ENCODE measurements at places on chromosomes 7 and 10.

- no peak for DNase-seq
Measured at GRCh38 chr7:15784694-15785030, 98.2 kb upstream of the MEOX2 start.

DNA sequence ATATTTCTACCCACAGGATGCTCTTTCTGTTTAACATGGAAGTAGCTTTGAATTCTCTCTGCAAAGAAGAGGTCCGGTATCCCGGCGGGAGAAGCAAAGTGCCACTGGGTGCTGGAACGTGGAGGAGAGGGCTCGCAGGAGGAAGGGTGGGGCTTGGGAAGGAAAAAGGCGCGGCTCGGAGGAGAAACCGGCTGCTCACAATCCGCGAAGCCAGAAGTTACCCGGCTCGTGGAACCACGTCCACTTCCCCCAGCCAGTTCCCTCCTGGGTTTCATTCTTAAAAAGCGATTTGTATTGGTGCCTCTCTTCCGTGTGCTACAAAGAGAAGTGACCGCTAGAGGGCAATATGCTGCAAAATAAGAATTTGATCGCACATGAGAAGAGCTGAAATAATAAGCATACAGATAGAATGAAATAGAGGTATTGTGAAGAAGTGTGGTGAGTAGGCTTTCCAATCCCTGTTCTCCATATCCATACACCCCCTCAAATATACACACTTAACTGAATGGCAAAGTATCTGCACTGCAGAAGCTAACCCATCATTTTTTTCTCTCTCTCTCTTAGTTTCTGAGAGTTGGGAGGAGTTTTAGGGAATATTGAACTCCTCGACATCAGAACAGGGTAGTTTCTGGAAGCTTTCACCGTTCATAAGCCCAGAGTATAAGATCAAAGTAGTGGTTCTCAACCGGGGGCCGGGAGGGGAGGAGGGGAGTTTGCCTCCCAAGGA, 31.1 kb downstream of the TRIL start:
- peak; percentile 11 for DNase-seq

DNA sequence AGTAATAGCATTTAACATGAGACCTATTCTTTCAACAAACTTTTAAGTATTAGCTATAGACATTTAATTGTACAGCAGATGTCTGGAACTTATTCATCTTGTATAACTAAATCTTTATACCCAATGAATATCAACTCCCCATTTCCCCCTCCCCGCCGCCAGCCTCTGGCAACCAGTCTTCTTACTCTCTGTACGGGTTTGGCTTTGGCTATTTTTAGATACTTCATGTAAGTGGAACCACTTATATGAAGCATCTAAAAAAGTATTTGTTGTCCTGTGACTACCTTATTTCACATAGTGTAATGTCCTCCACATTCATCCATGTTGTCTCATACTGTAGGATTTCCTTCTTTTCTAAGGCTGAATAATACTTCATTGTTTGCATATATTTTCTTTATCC, 60.8 kb downstream of the RAB18 start:
- no peak for DNase-seq

GRCh38 chr10:108615576-108616320, 1307.6 kb downstream of the XPNPEP1 start:
- no peak for DNase-seq

GRCh38 chr10:1575481-1576244, 161.7 kb downstream of the ADARB2 start:
- no peak for DNase-seq

GRCh38 chr10:95249467-95249866, 41.3 kb downstream of the PDLIM1 start:
- DNase-seq = no peak

DNA sequence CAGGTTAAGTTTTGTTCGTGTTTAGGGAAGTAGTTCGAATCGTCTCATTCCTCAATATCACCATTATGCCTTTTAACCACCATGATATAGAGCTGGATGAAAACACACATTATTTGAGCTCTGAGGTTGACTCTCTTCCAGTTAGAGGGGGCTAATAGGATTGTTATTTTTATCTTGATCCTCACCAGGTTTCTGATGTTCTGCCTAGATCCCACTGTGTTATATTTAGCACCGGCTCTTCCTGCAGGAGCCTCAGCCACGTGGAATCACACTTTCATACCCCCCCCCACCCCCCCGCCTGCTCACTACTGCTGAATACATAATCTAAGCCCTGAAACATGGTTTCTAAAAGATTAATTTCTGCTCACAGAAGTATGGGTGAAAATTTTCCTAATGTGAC, 88.3 kb downstream of the NRCAM start:
- no peak for DNase-seq

- no peak for DNase-seq
Measured at GRCh38 chr7:155306673-155307470, 9.2 kb downstream of the INSIG1 start.

All from stimulated activated CD4-positive, alpha-beta T cell treated with anti-CD3 and anti-CD28 coated beads, Interleukin-12 subunit alpha, Interleukin-12 subunit beta, amount 100 ng/mL, for 48 hours (primary cell).